T-helper 22 cell (primary cell): ENCODE measurements at places on chromosomes 12 and 14.

DNA sequence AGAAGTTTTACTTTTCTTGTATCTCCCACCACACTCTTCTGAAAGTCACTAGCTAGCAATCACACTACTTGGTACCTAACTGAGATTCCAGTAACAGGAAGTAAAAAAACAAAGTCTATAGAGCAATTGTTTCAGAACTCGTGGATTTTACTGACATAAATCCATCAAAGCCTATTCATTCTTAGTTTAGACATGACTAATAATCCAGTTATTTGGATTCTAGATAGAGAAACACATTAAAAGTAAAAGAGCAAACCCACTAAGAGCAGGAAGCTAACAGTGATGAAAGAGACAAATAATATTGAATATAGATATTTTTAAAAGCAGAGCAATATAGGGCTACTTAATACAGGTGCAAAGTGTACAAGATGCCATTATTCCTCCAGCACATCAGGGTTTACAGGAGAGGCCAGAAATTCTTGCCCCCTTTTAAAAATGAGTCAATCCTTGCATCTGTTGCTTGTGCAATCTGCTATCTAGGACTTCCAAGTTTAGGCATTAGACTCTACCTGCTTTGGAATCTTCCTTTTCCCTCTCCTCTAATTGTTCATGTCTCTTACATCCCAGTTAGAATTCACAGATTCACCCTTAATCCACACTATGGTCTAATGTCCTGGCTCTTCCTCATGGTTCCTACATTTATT, 6.0 kb downstream of the HEATR5A start:
- no peak for DNase-seq

GRCh38 chr12:110917961-110918360, 2.4 kb downstream of the MYL2 start:
- no peak for DNase-seq

DNA sequence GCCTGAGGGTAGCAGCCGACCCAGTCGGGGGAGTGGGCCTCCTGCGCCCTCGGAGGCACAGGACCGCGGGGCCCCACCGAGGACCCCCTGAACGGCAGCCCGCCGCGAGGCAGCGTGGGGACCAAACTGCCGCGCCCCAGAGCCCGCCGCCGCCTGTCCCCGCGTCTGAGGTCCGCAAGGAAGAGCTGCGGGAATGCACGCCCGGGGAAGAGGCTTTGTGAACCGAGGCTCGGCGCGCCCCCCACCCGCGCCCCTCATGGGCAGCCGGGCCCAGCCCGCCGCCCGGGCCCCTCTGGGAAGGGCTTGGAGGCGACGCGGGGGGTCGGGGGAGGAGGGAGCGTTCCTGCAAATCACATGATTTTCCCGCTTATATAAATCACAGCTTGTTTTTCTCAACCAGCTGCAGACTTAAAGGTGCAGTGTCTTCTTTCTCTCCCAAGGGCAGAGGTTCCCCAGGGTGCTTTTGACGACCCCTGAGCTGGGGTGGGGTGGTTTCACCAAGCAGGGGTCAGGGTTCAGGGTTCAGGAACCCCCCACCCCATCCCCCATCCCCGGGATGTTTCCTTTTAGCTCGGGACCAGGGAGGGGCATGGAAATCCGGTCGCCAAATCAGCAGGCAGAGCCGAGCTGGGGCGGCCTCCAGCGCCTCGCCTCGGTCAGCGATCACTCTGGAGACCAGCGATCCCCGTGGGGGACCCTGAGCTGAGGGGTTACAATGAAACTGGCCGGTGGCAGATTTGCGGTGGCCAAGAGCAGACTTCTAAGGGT, 44.7 kb upstream of the ATP23 start:
- DNase-seq = no peak

GRCh38 chr14:69848903-69849391, 30.3 kb upstream of the SMOC1 start:
- no peak for DNase-seq

GRCh38 chr14:72420749-72421474, 473.0 kb downstream of the DPF3 start:
- peak; percentile 17 for DNase-seq

GRCh38 chr12:88538250-88538649, 42.0 kb downstream of the KITLG start:
- no peak for DNase-seq

DNA sequence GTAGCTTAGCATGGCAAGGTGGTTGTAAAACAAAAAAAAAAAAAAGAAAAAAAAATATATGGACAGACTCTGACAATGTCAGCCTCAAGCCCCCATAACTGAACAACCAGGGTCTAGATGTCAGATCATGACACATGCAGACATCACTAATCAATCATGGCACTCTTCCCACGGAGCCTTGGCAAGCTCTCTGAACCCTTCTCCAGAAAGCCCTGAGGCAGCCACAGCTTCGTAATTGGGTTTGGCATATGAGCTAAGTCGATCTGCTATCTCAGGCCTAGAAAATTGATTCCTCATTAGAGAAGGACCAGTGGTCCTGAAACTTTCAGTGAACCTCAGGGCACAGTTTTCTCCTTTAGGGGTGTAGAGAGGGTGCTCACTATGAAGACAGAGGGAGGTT, 112.2 kb downstream of the GPR135 start:
- no peak for DNase-seq

DNA sequence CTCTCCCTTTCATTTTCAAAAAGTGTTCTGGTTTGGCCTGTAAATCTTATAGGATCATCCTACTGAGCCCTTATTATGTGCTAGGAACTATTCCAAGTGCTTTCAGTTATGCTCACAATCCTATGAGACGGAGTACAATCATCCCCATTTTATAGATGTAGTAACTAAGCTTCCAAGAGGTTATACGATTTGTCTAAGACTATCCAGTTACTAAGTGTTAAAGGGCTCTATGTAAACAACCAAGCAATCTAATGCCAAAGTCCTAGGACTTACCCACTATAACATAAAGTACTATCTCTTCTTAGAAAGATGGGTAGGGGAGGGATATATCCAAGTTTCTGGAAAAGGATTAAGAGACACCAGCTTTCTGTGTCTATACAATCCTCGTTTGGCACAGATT, 6.7 kb downstream of the CFL2 start:
- DNase-seq = no peak

DNA sequence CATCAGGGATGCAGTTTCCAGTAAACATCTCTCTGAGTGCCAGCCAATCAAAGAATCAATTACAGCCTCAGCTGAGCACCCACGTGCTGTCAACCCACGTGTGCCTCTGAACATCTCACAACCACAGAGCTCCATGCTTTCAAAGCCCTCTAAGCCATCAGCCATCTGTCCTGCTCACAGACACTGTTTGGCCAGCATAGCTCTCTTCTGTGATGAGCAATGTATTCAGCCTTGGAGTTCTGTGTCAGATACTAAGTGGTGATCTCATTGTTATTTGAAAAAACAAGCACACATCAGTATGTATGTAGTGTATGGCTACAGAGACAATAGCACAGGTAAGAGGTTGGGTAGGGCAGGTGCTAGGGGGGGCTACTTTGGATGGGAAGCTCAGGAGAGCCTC, 94.3 kb downstream of the RGS6 start:
- no peak for DNase-seq

DNA sequence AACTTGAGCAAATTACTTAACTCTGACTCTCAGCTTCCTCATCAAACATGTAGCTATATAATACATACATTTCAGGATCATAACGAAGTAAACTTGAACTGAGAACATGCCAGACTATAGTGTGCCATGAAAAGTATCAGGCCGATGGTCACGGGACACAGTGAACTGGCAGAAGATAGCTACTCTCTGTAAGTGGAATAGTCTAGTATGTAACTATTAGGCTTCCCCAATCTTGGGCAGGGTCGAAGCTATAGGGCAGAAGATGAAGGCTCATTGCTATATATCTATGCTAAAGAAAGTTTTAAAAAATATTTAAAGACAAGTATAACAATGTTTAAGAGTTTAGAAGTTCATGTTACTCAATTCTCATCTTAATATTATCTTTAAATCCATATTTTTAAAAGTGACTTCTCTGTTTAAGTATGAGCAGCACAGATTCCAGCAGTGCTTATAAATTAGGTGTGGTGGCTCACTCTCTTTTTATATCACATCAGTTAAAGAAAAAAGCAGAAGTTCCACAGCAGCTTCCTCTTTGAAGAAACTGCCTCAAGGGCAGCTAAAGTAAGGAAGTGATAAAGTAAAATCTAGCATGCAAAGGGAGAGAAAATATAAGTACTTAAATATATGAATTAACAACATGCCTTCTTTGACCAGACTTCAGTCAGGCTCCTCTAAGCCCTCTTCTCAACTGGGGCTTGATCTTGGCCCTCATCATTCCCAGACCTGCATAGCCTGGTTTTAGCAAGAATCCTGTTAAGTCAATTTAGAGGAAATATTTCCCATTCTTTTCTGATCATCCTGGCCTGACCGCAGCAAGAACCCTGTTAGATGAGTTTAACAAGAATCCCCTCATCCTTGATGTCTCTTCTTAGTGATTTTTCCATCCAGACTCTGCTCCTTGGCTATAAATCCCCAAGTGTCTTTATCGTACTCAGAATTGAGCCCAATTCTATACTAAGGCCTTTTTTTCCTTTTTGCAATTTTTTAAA, 8.4 kb upstream of the GLIPR1 start:
- no peak for DNase-seq

DNA sequence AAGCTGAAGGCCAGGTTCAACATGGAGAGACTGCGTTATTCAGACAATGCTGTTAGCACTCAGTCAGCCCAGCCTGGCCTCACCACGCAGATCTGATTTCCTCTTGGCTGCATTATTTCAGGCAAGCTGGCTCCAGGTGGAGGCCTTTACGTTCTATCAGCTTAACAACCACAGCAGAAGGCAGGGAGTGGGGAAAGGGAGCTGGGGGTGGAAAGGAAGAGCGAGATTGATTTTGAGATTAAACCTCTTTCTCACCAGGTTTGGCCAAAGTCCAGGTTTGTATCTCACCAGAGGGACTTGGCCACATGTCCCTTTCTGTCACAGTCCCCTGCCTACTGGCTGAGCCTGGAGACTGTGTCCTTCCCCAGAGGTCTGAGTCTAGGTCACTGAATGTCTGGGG, 543.7 kb upstream of the TMEM132C start:
- no peak for DNase-seq

DNA sequence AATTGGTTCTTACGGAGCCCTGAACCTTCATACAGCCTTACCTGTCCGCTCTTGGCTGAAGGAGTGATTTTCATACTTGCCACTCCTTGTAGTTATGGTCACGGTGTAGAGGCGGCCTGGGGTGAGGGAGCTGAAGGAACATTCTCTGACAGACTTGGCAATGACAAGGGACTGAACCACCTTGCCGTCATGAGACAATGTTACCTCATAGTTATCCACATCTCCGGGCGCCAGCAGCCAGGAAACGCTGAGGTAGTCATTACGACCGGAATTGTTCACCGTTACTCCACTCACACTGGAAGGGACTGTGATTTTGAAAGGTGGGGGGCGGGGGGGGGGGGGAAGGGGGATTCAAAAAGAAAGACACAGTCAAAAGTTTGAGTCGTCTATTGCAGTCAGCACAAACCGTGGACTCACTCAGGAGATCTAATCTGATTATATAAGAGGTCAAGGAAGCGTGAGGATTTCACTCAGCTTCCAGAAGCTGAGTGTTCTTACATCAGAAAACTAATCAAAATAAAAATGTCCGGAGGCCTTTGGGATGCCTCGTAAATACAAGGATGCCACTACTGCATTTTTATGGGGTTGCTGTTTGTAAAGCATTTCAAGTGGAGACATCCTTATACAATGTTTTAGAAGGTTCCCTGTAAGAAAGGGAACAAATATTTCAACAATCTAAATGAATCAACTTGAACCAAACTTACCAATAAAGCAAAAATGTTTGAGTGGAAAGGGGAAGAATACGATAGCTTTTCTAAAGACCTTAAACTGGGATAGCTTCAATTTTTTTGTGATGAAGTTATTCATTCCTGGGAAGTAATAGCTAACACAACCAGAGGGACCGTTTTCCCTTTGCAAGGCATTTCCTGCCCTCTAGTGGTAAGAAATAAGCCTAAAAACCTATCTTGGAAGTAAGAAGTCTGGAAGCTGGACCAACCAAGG, 60.6 kb downstream of the PTPRB start:
- DNase-seq = no peak

DNA sequence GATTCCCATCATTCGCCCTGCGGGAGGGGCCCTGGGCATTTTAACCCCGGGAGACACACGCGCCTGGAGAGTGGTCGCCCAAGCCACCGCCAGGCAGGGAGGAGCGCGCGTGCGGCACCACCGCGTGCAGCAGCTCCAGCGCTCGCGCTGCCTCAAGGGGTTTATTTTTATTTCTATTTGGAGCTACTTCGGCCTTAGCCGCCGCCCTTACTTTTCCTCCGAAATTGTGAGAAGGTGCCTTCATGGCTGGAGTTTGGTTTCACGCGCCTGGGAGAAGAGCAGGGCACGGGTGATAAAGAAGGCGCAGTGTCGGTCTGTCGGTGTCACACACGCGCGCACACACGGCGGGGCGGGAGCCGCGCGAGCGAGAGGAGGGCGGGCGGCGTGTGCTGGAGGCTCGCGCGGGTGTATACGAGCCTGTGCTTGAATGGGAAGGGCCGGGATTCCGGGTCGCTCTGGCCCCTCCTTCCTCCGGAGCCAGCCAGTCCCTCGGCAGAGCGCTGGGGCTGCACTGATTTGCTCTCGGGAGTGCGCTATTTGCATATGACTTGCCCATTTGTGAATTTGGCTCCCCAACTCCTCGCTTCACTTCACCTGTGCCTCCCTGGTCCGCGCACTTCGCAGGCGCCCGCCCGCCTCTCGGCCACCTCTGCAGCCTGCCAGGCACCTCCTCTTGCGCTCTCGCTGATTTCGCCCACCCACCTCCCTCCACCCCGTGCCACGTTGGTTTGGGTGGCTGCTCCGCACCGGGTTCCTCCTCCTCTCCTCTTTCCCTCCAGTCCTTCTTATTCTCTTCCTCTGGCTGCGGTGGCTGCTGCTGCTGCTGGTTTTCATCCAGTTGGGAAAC, 932.3 kb downstream of the DIO2 start:
- no peak for DNase-seq

DNA sequence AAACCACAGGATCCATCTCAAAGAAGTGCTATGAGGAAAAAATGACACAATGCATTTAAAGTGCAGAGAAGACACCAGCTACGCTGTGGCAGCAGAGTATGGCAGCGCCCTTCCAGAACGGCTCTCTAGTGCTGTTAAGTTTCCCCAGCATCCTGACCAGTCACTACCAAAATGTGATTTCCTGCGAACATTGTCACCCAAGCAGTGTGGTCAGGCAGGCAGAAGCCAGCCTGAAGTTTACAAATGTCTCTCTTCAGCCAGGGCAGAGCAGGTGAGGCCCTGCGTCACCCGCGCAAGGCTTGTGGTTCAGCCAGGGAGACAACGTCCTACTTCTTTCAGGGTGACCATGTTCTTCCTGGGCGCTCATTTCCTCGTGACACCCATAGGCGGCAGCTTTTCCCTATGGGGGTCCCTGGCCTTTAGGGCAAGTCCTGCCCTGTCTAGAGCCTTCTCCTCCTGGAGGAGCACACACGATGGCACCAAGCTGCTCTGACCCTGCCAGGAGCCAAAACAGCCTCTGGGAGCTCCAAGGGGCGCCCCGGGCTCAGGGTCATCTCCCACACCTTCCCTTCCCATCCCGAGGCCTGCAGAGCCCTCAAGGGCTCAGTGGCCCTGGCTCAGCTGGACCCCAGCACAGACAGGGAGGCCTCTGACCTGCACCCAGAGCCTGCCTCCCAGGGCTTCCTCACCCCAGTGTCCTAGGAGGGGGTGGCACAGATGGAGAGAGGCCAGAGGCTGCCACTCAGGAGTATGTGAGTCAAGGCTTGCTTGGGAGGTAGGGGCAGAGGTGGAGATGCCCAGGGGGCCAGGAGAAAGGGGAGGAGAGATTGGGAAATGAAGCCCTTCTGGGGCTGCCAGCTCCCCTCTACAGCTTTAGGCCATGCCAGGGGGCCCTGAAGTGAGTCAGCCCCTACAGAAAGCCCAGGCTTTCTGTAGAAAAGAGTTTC, 41.9 kb downstream of the PSMA6 start:
- DNase-seq = no peak

- peak; percentile 11 for DNase-seq
Observed at GRCh38 chr14:69658664-69659261, 47.4 kb downstream of the SUSD6 start.
